ENCODE measurements at places on chromosomes 11 and 22. TPM values are rescaled to one million over a fixed set of nuclear protein-coding genes. Genes with fewer than 3 reads are reported as not detected.
A peak's percentile ranks its signal among the peaks of the same experiment; 100 is the strongest.

- no peak for DNase-seq
These were observed 55.2 kb downstream of the ST3GAL4 start for GRCh38 chr11:126410649-126411048.

- peak; percentile 74 for DNase-seq
These were observed 104.0 kb downstream of the PDE2A start for GRCh38 chr11:72569966-72570892.

GRCh38 chr22:35368386-35368785, 12.5 kb upstream of the HMOX1 start:
- no peak for DNase-seq

- peak; percentile 49 for DNase-seq
These were observed 362.7 kb upstream of the CCDC90B start for GRCh38 chr11:83648610-83649527.

DNA sequence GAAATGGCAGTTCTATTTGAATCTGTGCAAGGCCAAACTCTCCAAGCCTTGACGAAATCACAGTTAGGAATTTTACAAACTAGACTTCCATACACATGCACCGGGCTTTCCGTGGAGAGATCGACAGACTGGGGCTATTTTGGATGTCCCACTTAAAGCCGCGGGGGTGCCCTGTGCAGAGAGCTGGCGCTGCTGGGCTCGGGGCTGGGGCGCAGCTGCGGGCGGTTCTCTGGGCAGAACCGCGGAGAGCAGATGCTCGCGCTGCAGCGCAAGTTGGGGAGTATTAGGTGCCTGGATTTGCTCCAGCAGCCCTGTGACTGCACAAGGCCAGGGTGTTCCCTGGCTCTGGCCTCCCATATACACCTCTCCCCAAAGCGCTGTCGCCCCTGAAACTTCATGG, 67.2 kb downstream of the SPATA19 start:
- DNase-seq, result no peak

BDNF gene
- total RNA-seq, result 78.3 TPM

DNA sequence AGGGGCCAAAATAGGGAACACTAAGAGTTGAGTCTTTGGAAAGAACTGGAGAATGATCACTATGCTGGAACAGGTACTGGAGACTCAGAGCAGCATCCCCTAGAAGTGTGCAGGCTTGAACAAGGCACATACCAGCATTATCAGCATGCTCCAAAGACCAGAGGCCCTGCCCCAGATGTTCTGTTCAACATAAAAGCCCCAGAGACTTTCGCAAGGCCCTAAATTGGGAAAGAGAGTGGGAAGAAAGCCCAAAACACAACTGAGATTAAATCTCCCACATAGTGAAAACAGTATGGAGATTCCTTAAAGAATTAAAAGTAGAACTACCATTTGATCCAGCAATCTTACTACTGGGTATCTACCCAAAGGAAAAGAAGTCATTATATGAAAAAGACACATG, 9.4 kb downstream of the CNGA4 start:
- no peak for DNase-seq

GRCh38 chr11:55172734-55173415, 89.1 kb upstream of the TRIM48 start:
- DNase-seq, result no peak

LINC01488 gene
- total RNA-seq, result not detected

GRCh38 chr11:96035031-96035739, 111.3 kb upstream of the MTMR2 start:
- no peak for DNase-seq

- DNase-seq, result no peak
These were observed 59.8 kb upstream of the FAR1 start for GRCh38 chr11:13608656-13609055.

DNA sequence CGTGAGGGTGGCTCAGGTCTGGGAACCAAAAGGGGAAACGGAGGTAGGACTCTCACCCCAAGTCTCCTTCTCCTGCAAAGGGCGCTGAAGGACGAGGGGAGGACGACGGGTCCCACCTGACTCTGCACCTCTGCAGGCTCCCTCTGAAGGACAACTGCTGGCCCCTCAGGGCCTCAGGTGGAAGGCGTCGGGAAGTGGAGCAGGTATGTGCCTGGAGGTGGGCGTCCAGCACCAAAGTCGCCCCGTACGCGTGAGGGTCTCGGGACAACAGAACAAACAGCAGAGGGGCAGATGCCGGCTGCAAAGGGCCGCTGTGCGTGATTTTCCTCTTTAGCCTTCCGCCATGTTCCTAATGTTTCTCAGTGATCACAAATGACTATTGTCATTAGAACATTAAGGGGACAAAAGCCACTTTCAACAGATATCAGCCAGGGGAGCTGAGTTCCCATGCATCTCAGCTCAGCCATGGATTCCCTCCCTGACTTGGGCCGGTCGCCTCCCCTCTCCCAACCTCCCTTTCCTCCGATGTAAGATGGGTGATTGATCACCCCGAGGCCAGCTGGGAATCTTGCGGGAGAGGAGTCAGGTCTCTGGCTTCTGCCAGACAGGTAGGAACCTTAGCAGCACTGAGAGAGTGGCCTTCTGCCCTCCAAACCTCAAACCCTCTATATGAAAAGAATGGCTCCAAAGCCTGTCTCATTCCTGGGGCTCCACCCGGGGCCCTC, 836 bp downstream of the SLC16A8 start:
- DNase-seq, result no peak

- DNase-seq, result no peak
These were observed 17.2 kb downstream of the POU2AF1 start for GRCh38 chr11:111361874-111362273.

- DNase-seq, result no peak
These were observed 2.4 kb upstream of the ZP1 start for GRCh38 chr11:60864856-60865513.

DNA sequence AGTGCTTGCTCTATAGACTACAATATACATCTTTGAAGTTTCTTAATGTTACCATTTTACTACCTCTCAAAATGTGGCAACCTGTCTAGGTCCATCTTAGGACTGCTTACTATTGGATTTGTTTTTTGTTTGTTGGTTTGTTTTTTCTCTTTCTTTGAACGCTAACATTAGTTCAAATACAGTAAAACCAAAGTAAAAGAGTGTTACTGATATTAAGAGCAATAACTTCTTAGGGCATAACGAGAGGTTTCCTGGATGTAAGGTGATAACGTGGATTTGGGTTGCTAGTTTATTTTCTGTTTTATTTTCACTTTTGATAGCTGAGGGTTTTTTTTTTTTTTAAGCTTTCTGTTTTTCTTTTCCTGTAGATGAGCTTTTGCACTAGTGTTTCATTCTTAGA, 43.6 kb downstream of the TMEM135 start:
- no peak for DNase-seq

GRCh38 chr11:101127699-101128570, 1.7 kb downstream of the PGR start:
- no peak for DNase-seq

DNA sequence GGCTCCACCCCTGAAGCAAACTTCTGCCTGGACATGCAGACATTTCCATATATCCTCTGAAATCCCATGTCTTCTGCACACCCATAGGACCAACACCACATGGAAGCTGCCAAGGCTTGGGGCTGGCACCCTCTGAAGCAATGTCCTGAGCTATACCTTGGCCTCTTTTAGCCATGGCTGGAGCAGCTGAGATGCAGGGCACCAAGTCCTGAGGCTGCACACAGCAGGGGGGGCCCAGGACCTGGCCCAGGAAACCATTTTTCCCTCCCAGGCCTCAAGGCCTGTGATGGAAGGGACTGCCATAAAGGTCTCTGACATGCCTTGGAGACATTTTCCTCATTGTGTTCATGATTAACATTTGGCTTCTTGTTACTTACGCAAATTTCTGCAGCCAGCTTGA, 34.5 kb downstream of the SYT9 start:
- DNase-seq, result no peak

GRCh38 chr11:110972640-110973039, 260.4 kb upstream of the ARHGAP20 start:
- peak; percentile 33 for DNase-seq

- DNase-seq, result no peak
These were observed 192.0 kb downstream of the GRIK4 start for GRCh38 chr11:120703358-120704152.

- no peak for DNase-seq
These were observed 51.8 kb downstream of the ALX4 start for GRCh38 chr11:44258190-44258489.

DNA sequence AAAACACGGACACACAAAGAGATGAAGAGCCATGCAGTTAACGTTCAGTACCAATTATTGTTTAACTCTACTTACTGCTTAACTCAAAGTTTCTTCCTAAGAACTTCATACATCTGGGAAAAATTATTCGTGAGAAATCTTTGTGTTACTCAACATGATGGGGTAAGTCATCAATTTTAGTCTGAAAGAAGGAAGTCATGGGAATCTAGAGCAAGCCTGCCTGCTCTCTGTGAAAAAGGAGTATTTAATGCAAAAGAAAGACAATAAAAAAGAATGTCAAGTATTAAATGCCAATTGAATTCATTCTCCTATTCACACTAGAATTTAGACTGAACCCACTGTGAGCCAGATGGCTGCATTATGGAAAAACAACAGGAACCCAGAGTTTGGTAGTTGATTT, 16.0 kb downstream of the TMEM123 start:
- no peak for DNase-seq

SMIM35 gene
- total RNA-seq, result not detected

DNA sequence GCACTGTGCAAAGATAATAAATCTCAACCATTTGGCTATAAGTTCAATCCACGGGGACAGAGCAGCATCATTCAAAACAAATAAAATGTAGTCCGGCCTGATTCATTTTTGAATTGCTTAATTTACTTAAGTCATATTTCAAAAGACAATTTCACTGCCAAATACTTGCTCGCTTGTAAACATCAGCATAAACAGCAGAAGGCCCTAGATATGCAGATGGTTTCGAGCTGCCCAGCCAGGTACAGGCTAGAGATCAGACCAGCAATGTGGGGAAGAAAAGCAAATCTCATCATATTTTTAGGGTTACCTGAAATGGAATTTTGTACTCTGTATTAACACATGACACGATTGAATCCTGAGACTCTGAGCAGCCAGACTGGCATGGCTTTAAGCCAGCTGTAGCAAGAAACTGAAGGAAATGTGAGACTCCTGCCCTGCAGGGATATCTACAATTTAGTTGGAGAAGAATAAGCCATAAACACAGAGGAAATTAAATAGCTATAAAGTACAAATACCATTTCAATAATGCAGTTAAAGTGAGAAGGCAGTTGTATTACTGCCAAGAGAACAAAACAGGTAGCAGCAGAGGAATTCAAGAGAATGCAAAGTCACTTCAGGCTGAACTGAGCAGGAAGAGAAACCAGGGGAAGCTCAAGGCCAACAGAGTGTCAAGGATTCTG, 440.3 kb downstream of the ETS1 start:
- DNase-seq, result no peak

GRCh38 chr22:37197451-37198257, 9.6 kb upstream of the C1QTNF6 start:
- peak; percentile 47 for DNase-seq

DNA sequence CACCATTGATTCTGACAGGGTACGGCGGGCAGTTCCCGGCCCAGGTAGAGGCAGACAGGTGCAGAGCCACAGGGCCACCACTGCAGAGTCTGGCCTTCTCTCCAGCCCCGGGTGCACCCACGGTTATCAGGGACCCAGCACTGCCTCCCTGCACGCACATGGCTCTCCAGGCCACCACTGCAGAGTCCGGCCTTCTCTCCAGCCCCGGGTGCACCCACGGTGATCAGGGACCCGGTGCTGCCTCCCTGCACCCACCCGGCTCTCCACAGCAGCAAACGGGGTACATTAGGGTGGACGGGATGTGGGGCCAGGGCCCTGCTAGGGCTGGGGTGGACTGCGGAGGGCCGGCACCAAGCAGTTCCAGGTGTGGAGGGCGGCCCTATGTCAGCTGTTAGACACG, 272.9 kb downstream of the BRD1 start:
- no peak for DNase-seq
